ENCODE measurements at places on chromosomes 11 and 22. TPM values are rescaled to one million over a fixed set of nuclear protein-coding genes. Genes with fewer than 3 reads are reported as not detected.

The IFITM10 gene
- not detected for polyA plus RNA-seq

The IGSF22 gene
- 1.8 TPM for polyA plus RNA-seq

The PATE4 gene
- not detected for polyA plus RNA-seq

The INPPL1 gene
- 0.70 TPM for polyA plus RNA-seq

The TRIM68 gene
- polyA plus RNA-seq, result 6.0 TPM

The RBX1 gene
- polyA plus RNA-seq, result 331 TPM

The TEAD1 gene
- polyA plus RNA-seq, result 3.6 TPM

The CARD16 gene
- polyA plus RNA-seq, result 9.0 TPM

The CDPF1 gene
- polyA plus RNA-seq, result 0.93 TPM

The LRRC74B gene
- not detected for polyA plus RNA-seq

The CXCR5 gene
- not detected for polyA plus RNA-seq

The OR10S1 gene
- polyA plus RNA-seq, result not detected

The LGR4 gene
- 137 TPM for polyA plus RNA-seq

The MOGAT2 gene
- polyA plus RNA-seq, result not detected

The ME3 gene
- polyA plus RNA-seq, result 41.7 TPM

The FAM111B gene
- polyA plus RNA-seq, result not detected

The CLP1 gene
- 5.1 TPM for polyA plus RNA-seq

The LGALS1 gene
- polyA plus RNA-seq, result 228 TPM

The CST6 gene
- not detected for polyA plus RNA-seq

The IGF2 gene
- polyA plus RNA-seq, result 0.14 TPM

The MPPED1 gene
- polyA plus RNA-seq, result 3.1 TPM

The OR8B2 gene
- polyA plus RNA-seq, result not detected

The B3GAT1 gene
- 24.6 TPM for polyA plus RNA-seq

The IGLL1 gene
- not detected for polyA plus RNA-seq

The MS4A12 gene
- not detected for polyA plus RNA-seq

The KCNK4 gene
- polyA plus RNA-seq, result 0.17 TPM

The PHRF1 gene
- polyA plus RNA-seq, result 0.19 TPM

The SPI1 gene
- polyA plus RNA-seq, result not detected

The APOA1 gene
- 12.6 TPM for polyA plus RNA-seq

The TSPAN32 gene
- not detected for polyA plus RNA-seq

The KCNJ11 gene
- 5.0 TPM for polyA plus RNA-seq

The SEC14L2 gene
- 1.5 TPM for polyA plus RNA-seq

The HDHD5 gene
- 8.2 TPM for polyA plus RNA-seq
